ENCODE measurements at places on chromosomes 3 and 15.

- DNase-seq: peak; percentile 70
Measured at GRCh38 chr15:63044645-63045464, 2.3 kb downstream of the TPM1 start.

DNA sequence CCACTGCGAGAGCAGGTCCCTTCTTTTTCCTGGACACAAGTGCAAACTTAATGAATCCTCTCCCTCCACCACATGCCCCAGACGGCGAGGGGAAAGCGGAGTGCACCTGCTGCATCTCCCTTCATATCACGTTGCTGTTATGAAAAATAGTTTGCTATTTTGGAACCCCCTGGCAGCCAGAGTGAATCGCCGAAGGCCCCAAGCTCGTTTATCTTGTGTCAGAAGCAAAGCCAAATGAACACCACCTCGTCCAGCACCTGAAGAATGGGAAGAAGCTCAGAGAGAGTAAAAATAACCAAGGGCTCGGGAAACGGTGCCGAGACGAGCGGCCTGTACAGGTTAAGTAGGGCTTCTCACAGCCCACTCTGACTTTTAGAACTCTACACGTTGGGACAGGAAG, 394.6 kb upstream of the RORA start:
- no peak for DNase-seq

DNA sequence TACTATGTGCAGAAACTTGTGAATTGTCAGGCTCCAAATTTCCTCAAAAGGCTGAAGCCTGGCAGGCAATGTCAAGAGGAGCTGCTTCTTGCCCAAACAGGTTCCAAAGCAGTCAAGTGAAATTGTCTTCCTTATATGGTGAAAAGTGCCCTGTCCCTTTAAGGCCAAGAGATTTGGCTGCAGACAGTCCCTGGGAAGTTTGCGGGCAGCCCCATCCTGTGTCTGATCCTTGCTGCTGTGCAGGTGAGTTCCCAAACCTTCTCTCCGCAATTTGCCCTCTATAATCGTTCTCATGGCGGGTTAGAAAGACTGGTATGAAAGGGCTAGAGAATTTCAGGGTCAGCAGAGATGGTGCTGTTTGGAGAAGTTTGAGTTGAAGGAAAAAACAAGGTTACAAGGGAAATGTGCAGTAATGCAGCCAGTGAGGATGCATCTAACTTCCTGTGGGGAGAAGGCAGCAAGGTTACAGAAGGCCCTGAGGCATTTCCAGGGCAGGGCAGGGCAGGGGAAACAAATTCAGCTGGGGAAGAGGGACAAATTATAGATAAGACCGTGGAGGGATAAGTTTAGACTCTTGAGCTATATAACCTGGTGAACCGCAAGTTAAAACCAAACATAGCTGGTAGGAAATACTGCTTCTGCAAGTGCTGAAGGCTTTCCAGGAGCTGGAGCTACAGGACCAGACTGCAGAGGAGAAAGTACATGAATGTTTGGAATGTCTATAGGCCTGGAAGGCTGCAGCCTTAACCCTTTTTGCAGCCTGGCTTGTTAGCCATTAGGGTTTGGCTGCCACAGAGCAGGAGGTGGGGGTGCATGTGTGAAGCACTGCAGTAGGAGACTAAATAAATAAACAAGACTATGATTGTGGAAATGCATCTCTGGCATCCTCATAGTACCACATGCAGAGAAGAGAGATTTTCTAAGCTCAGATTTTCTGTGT, 256.2 kb upstream of the IL12A start:
- peak; percentile 60 for DNase-seq

DNA sequence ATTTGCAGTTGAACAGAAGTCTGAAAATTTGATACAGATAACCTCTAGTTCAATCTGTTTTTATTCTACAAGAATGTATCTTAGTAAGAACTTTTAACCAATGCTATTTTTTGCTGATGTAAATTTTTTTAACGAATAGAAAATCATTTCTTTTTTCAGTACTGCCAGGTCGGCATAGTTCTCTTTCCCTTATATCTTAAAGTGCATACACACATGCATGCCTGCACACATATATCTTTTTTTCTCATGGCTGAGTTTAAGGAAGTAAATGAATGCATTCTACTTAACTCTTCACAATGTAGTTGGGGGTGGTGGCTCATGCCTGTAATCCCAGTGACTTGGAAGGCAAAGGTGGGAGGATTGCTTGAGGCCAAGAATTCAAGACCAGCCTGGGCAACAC, 48.4 kb downstream of the BLM start:
- DNase-seq: no peak

- no peak for DNase-seq
Measured at GRCh38 chr3:122598556-122598955, 21.1 kb downstream of the PARP15 start.

DNA sequence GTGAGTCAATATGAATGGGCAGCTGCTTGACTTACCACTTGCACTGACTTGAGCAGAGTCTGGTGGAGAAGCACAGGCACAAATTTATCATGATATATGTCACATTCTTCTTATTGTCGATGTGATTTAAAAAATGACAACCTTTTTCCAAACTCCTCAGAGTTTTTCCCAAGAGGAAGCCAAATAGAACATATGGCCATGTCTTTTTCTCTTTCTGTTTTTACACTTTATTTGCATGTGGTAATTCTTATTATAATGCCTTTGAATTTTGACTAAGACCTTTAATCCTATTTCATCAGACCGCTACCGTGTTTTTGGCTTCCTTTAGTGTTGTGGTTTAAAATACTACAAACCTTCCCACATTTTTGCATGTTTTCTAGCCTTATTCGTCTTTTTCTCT, 666.2 kb downstream of the PDCD6IP start:
- no peak for DNase-seq

- peak; percentile 95 for DNase-seq
Measured at GRCh38 chr3:39150803-39151631, 2.4 kb downstream of the CSRNP1 start.

- DNase-seq: no peak
Measured at GRCh38 chr3:160224811-160225175, 429 bp upstream of the C3orf80 start.

- no peak for DNase-seq
Measured at GRCh38 chr3:39502838-39503145, 35.3 kb downstream of the MOBP start.

DNA sequence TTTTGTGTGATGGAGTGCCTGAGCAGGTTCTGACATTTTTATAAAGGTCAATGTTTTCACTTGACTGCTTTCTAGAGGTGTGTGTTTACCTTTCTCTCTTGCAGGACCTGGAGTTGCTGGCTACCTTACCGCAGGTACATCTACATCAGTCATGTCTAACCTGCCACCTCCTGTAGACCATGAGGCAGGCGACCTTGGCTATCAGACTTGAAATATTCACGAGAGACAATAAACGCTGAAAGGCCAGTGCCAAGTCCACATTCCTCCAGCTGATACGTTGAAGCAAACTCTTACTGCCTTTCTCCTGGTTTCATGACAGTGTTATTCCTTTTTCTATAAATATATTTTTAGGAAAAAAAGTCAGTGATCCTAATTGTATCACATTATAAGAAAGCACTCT, 59.0 kb upstream of the ACKR4 start:
- DNase-seq: no peak

- DNase-seq: peak; percentile 70
Measured at GRCh38 chr15:77507911-77508310, 87.2 kb downstream of the HMG20A start.

DNA sequence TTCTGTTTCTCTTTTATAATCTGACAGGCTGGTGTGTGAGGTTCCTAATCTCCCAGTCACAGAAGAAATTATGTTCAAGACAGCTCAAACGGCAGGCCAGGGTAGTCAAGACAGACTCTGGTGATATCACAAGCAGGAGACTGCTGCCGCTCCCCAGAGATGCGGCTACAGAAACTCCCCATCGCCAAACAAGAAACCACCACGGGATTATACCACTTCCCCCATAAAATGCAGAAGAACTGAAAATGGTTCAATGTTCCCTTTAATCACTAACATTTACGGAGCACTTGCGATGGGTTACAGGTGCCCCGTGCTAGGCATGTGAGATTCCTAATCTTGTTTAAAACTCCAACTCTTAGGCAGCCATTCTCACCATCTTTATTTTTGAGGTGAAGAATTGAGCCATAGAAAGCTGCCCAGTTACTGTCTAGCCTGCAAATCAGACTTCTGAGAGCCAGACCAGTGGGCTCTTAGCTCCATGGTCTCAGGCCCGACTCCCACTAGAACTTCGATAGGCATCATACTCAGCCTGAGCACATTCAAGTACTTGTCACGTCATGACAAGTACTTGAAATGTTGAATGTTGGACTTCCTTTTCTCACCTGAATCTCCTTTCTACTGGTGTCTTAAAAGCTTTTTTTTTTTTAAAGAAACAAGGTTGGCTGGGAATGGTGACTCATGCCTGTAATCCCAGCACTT, 58.4 kb downstream of the TBC1D2B start:
- no peak for DNase-seq

GRCh38 chr15:34366271-34367065, 528 bp downstream of the LPCAT4 start:
- no peak for DNase-seq

DNA sequence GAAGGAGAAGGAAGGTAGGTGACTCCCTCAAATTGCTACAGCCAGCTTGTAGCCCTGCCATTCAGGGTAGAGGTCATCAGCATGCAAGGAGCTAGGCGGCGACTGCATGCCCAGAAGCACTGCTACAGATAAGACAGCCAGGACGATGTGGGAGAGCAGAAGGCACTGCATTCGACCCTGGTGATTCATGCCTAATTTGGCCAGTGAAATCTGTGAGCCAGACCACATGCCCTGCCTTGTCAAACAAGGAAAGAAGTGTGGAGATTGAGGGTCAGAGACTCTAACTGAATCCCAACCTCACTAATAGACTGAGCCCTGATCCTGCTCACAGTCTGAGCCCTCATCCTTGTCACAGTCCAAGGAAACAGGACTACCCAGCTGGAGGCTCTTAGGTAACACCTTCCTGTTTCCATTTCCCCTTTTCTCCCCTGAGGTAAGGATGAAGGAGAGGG, 86.6 kb downstream of the LINGO1 start:
- no peak for DNase-seq

- peak; percentile 4 for DNase-seq
Measured at GRCh38 chr3:160319322-160319721, 79.7 kb downstream of the IFT80 start.

DNA sequence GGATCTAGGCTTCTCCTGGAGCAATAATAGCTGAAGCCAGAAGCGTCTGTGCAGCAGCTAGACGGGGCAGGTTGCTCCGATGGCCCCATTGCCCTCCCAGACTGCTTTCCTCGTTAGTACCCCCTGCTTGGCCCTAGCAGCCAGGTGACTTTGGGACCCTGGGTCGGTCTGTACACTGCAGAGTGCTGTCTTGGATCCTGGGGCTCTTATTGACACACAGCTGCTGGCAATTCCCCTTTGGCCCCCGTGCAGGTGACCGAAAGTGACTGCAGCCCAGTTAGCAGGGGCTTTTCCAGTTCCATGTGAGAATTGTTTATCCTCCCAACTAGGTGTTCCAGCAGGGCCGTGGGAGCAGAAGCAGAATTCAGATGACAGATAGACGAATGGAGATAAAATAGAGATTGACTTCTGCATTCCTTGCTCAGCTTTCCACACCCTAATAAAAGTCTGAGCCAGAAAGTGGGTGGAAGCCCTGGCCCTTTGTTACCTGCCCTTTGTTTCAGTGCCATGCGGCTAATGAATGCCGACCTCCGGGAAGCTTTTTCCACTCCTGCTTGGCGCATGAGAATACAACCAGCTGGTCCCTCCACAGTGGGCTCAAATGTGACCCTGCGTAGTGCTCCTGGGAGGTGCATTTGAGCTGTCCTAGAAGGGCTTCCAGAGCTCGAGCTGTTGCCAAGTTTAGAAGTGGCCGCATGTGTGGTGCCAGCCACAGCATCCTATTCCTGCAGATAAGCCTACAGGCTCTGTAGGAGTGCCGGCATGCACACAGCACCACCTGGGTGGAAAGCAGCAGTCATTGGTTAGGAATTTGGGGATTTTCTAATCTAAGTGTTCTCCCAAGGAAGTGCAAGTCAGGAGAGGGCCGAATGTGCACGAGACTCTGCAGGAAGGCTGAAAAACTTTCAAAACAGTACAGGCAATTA, 94.4 kb downstream of the SLCO3A1 start:
- DNase-seq: peak; percentile 61
